PC-3 (cell line): ENCODE measurements at places on chromosomes 4 and X. TPM values are rescaled to one million over a fixed set of nuclear protein-coding genes. Genes with fewer than 3 reads are reported as not detected.

DNA sequence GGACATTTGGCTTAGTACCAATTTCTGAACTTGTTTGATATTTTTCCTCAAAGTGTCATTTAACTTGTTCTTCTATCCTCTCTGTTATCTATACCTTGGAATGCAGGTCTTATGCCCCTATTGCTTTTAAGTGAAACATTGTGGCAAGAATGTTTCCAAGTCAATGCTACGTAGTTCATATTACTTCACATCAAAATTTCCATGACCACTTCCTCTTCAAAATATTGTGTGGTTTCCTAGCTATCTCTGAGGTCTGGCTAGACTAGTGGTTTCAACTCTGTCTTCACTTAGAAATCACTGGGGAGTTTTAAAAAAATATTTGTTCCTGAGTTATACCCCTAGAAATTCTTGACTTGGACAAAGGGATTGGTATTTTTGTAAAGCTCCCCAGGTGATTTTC is 20.2 kb upstream of the RASGEF1B start:
- DNase-seq: peak; percentile 10

GRCh38 chr4:123564758-123565346 is 168.3 kb downstream of the SPRY1 start:
- peak; percentile 78 for DNase-seq

- DNase-seq: no peak
Measured at GRCh38 chrX:119726900-119727555, 31.4 kb upstream of the SOWAHD start.

- DNase-seq: no peak
Measured at GRCh38 chrX:80207327-80207726, 192.8 kb downstream of the TBX22 start.

DNA sequence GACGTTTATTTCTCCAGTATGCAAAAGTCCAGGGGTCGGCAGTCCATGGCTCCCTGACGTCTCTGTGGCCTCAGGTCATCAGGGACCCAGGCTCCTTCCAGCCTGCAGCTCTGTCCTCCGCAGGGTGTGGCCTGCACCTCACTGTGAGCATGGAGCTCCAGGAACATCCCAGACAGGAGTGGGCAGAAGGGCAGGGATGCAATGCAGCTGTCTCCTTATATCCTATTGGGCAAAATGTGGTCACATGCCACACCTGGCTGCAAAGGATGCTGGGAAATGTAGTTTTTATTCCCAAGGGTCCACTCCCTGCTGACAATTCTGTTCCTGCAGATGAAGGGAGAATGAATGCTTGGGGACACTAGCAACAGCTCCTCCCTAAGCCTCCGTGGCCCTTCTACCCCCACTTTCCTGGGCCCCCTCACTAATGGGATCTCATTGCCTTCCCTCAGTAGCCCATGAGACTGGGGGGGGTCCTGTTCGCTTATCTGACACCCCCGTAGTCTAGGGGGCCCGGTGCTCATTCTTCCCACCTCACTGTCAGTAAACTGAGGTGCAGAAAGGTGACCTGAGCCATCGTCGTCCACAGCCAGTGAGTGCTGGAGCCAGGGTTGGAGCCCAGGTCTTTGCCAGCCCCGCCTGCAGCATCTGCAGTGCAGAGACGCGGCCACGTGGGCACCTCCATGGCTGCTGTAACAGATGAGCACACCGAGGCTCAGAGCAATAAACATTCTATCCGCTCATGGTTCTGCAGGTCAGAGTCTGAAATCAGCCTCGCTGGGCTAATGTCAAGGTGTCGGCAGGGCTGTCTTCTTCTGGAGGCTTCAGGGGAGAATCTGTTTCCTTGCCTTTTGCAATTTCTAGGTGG is 5.9 kb upstream of the GRPEL1 start:
- peak; percentile 67 for DNase-seq

DNA sequence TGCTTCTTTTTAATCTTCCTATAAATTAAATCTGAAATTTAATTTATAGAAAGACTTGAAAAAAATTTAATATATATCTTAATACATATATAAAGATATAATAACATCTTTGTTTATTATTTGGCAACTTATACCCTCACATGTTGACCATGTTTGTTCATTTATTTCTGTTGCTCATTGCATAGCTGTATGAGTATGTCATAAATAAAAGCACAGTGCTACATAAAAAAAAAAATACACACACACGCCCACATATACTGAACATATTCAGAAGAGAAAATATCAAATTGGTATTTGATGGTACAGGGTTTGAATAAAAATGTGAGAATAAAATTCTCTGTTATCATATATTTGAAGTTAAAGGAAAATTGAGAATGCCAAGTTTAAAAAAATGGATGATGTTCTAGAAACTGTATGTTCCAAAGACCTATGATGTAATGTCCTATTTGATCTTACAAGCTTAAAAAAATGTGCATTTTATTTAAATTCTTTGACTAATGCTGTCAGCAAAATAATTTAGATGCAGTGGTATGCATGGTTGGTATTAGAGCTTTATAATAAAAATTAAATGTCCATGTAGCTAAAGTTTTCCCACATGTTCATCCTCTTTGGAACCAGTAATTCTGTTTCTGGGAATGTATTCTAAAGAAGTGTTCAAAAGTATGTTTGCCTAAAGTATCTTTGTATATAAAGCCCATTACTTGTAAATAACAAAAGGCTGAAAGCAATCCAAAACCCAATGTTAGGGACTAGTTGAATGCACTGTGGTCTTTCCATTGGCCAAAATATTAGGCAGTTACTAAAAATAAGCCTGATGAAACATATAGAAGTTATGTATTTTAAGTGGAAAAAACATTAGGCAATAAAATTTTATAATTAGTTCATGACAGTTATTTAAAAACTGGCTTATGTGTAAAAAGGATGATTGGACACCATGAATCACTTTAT is 12.9 kb downstream of the TMEM184C start:
- DNase-seq: no peak

- DNase-seq: no peak
Measured at GRCh38 chr4:159204566-159204965, 101.7 kb downstream of the RAPGEF2 start.

DNA sequence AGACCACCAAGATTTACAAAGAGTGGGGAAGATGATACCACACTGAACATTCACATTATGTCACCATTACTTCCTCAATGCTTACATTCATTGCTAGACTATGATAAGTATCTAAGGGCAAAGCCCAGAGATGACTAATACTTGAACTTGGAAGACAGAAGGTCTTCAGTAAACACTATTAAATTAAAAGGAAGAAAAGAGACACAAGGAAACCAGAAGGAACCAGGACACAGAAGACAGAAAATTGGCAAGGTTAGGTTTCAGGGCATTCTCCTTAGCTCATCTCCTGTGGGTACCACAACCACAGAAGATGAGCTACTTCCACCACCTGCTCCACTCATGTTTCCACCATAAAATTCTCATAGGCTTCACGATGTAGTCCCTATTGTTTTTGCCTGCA is 64.9 kb downstream of the NLGN4X start:
- DNase-seq: no peak

- no peak for DNase-seq
Measured at GRCh38 chr4:20356565-20356964, 104.9 kb downstream of the SLIT2 start.

DNA sequence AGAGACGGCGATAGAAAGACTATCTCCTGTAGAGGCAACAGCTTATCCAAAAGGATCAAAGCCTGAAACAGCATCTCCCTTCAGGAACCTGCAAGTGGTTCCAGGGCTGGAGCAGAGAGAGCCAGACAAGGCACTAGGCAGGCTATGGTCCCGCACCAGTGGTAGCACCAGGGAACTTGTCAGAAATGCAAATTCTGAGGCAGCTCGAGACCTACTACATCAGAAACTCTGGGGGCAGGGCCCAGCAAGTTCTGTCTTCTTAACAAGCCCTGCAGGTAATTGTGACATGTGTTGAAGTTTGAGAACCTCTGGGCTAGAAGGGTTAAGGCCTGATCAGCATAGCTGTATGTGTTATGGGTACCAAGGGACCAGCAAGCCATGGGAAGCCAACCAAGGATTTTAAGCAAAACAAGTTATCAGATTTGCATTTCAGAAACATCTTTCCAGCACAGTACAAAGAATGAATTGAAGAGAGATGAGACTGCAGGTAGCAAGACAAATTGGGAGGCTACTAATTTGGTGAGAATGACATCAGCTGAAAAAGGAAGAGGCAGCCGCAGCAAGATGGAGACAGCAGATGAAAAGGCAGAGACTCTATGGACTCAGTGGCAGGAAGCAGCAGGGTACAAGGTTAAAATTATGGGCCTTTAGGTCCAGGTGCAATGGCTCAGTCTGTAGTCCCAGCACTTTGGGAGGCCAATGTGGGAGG is 139.7 kb downstream of the TSPAN5 start:
- DNase-seq: no peak

DNA sequence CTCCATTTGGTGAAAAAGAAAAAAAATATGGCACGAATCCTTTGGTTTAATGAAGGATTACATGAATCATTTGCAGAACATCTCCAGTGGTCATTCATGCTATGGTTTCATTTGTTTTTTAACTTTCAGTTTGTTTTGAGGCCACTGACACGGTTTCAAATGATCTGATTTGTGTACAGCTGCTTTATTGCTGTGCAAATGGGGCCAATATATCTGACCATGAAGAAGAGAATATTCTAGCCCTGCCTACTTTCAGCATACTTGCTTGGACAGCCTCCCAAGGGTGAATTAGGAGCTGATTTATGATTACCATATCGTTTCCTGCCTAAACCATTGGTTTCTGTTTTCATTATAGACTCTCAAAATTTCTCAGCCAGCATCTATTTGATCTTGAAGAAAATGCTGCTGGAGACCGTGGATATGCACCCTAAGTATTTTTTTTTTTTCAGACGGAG is 30.7 kb downstream of the SPARCL1 start:
- no peak for DNase-seq

DNA sequence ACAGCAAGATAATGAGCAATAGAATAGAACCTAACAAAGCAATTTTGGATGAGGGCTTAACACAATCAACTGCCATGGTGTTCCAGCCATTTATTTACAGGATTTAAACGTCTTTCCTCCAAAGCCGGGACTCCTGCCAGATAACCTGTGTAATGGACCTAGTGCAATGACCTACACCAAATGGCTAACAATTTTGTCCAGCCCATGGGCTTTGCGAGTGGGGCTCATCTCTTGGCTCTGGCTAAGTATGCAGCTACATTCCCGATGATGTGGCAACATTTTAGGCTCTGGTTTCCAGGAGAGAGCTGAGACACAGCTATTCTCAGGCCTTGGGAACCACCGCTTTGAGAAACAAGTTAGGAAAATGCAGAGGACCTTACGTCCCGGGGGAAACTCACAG is 822.3 kb upstream of the FTHL17 start:
- no peak for DNase-seq

DNA sequence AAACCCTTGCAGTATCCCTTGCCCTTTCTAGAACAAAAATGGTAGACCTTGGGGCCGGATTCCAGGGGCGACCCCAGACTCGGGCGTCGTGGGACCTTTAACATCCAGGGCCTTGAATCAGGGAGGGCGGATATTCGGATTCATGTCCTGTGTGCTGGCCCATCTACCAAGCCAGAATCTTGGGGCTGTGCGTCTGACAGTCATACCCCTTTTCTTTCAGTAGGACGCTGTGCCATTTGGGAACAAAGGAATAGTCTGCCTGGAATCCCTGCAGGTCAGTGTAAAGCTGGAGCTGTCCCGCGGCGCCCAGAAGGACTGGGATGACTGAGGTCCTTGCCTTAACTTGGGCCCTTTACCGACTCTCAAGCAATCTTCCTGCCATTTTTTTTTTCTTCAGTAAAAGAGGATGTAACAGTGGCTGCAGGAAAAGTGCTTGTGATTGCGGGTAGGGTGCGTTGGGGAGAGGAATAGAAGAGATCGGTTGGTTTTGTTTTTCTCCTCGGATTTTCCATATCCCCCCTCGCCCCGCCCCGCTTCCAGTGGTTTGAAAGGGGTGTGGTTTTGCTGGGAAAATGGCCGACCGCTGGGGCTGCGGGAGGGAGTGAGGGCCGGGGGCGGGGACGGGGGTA is 518 bp downstream of the ARMCX1 start:
- DNase-seq: no peak

DNA sequence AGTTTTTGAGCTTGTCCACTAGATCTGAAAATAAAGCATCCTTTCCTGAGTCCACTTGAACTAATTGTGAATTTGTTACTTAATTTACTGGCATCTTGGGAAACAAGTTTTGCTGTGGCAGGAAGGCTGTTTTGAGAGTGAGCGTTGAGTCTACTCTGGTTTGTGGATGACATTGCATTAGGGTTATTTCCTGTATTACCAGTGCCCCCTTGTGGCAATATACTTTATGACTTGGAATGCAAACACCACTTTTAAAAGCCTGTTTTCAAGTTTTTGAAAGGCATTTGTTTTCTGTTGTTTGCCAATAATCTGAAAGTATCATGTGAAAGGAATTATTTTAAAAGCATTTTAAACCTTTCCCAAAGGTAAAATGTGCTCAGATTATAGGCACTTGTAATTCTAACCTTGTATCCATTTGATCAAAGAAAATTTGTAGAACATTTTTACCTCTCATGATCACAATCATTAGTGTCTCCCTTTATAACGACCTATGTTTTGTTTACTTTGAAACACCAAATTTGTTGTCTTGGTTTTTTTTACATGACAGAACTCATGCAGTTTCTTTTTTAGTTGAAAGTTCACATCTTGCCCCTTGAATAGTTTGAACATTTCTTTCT is 18.0 kb upstream of the CYP2U1 start:
- peak; percentile 76 for DNase-seq

- peak; percentile 21 for DNase-seq
Measured at GRCh38 chr4:88457307-88458103, 586 bp downstream of the HERC5 start.

GRCh38 chr4:156779042-156779441 is 192.6 kb downstream of the PDGFC start:
- DNase-seq: peak; percentile 23

DNA sequence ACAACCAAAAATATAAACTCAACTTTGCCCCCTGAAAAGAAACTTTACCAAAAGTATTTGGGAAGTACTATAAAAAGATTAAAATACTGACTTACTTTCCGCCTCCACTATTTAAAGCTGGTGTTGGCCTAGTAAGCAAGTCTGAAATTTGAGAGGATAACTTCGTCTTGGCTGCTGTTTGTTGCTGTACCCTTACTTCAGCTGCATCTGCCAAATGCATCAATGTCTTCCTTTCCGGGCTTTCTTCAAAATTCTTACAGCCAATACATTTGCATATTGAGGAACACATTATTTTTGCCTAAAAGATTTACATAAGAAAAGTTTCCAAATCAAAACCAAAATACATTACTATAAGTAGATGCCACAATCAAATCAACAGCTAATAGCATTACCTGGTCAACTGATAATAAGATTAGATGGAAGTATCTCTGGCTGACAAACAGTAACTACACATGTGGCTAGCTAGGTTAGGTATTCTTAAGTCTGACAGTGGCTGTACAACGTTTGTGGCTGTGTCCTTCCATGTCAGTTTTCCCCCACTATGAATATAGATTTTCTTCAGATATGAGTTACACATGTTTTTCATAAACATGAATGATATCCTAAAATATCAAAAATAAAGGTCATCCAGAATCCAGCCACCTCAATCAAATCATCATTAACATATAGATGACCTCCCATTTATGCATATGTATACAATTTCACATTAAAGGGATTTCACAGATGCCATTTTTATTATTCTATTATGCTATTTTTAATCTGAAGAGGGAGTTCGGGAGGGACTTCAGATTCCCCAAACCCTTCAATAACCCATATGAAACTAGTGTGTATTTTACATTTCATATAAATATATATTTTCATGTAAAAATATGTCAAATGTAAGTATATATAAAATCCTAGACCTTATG is 30.6 kb downstream of the THAP9 start:
- no peak for DNase-seq

MAOA gene
- total RNA-seq: 6.3 and 7.4 TPM in 2 replicates

TMPRSS11D gene
- not detected in 2 replicates for total RNA-seq

AFM gene
- total RNA-seq: not detected in 2 replicates

DACH2 gene
- total RNA-seq: not detected in 2 replicates

PHKA1 gene
- 28.5 and 33.7 TPM in 2 replicates for total RNA-seq
